ENCODE measurements at places on chromosomes 1 and 21. TPM values are rescaled to one million over a fixed set of nuclear protein-coding genes. Genes with fewer than 3 reads are reported as not detected.

GRCh38 chr1:17278996-17279830 lies 28.8 kb upstream of the PADI4 start:
- H3K27ac ChIP-seq, result no peak overlapping the region
- DNase-seq, result no peak
- no peaks in the 10 kb centered on the region for H3K4me1 ChIP-seq
- no peaks in the 10 kb centered on the region for H3K27me3 ChIP-seq

MAGOH gene
- 10.9 TPM for total RNA-seq

GRCh38 chr1:103106426-103107341 lies 1.6 kb downstream of the COL11A1 start:
- peak overlapping the region; percentile 55 for H3K4me3 ChIP-seq
- no peaks in the 10 kb centered on the region for H3K27me3 ChIP-seq
- DNase-seq, result no peak
- H3K36me3 ChIP-seq, result no peaks in the 10 kb centered on the region
- H3K4me1 ChIP-seq, result peaks cover 2% of the 10 kb centered on the region

ARHGAP30 gene
- total RNA-seq, result 14.7 TPM

TSACC gene
- not detected for total RNA-seq

DNA sequence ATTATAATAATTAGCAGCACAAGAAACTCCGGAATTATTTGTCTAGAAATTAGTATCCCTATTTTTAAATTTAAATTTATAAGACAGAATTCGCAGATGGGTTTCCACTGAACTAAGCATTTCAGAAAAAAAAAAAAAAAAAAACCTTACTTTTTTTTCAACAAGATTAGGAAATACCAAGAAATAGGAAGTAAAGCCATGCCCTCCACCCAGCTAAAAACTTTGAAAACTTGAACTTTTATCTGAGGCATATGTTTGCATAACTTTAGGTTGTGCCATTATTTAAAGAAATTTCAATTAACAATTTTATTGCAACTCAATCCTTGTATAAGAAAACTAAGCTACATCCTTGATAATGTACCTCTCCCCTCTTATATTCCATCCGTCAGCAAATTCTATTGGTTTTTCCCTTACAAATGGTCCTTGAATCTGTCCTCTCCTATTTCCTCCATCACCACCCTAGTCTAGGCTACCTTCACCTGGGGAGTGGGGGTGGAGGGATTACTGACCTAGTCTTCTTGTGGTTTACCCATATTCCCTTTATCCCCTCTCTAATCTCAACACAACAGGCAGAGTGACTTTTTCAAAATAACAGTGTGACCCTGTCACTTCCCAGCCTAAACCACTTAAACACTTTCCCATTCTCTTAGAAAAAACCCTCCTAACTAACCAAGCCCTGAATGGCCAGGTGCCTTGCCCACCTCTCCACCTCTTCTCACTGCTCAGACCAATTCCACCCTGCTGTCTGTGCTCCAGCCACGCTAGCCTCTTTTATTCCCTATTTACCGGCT lies 1.4 kb upstream of the EVI5 start:
- peak overlapping the region; percentile 90 for H3K27ac ChIP-seq
- no peaks in the 10 kb centered on the region for H3K36me3 ChIP-seq
- H3K4me1 ChIP-seq, result peaks cover 13% of the 10 kb centered on the region
- DNase-seq, result no peak

GRCh38 chr1:82197606-82198005 lies 396.9 kb downstream of the ADGRL2 start:
- no peak overlapping the region for H3K4me3 ChIP-seq
- no peaks in the 10 kb centered on the region for H3K36me3 ChIP-seq
- H3K27me3 ChIP-seq, result no peaks in the 10 kb centered on the region
- no peak overlapping the region for H3K27ac ChIP-seq
- DNase-seq, result no peak

All from ascending aorta (tissue), 2 donors.